ENCODE measurements at places on chromosomes 7 and 10. TPM values are rescaled to one million over a fixed set of nuclear protein-coding genes. Genes with fewer than 3 reads are reported as not detected.

Gene TMEM196
- not detected for total RNA-seq

DNA sequence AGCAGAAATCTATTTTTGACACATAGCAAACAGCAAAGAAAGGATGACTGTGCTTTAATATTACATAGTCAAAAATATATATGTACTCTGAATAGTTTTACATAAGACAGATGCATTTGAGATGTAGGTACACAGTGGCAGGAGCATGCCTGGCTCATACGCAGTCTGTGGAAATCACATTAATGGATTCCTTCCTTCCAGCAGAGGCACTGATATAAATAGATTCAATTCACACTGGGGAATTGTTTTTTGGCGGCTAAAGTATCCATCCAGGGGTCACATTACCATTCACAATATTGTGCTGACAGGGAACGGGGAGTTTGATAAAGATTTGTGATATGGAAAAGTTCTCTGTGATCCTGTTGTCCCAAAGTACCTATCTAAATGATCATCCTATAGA lies 72.5 kb upstream of the AGR3 start:
- H3K36me3 ChIP-seq = no peaks in the 10 kb centered on the region
- H3K27me3 ChIP-seq = no peaks in the 10 kb centered on the region
- no peaks in the 10 kb centered on the region for H3K4me1 ChIP-seq
- DNase-seq = no peak

DNA sequence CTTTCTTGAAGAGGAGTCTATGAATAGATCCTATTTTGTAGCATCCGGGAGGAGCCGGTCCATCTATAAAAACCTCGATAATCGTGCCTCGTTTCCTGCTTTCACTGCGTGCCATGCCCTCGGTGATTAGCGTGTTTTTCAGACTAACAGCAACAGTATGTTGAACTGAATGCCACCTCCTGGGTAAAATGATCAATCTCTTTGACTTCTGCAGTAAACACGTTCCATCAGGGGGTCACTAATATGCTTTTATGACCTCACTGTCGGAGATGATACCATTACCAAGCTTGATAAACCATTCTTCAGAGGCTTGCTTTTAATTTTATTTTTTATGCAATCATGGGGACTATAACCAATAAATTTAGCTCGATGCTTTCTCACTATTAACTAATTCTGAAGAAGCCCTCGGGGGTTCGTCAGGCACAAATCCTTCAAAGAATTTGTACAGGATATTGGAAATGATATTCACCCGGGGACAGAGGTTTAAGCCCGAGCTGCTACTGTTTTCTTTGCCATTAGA lies 228.3 kb downstream of the ADARB2 start:
- no peak for DNase-seq
- no peaks in the 10 kb centered on the region for H3K27me3 ChIP-seq
- no peak overlapping the region for H3K27ac ChIP-seq
- H3K4me3 ChIP-seq = no peak overlapping the region
- H3K36me3 ChIP-seq = no peaks in the 10 kb centered on the region

Gene HMX3
- total RNA-seq = not detected

Gene EVX1
- not detected for total RNA-seq

- H3K4me3 ChIP-seq = peak overlapping the region; percentile 73
- H3K36me3 ChIP-seq = no peaks in the 10 kb centered on the region
- no peak for DNase-seq
- H3K4me1 ChIP-seq = no peaks in the 10 kb centered on the region
- no peak overlapping the region for H3K27ac ChIP-seq
These were observed 638 bp downstream of the LIPA start for GRCh38 chr10:89250865-89251408.

DNA sequence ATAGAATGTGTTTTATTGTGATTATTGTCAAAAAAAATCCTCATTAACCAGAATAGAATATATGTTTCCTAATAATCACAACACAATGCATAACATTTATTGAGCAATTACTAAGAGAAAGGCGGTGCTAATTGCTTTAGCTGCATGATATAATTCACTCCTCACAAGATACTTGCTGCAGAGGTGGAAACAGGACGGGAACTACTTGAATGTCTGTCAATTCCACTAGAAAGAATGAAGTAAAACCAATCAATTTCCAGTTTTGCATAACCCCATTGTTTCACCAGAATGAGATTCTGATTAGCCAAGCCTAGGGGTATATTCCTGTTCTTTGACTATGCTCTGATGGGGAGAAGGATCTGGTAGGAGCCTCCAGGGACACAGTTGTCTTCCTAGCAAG lies 239.1 kb upstream of the NRP1 start:
- H3K27ac ChIP-seq = no peak overlapping the region
- no peaks in the 10 kb centered on the region for H3K36me3 ChIP-seq
- no peaks in the 10 kb centered on the region for H3K27me3 ChIP-seq
- H3K4me3 ChIP-seq = no peak overlapping the region
- H3K4me1 ChIP-seq = peaks cover 8% of the 10 kb centered on the region

DNA sequence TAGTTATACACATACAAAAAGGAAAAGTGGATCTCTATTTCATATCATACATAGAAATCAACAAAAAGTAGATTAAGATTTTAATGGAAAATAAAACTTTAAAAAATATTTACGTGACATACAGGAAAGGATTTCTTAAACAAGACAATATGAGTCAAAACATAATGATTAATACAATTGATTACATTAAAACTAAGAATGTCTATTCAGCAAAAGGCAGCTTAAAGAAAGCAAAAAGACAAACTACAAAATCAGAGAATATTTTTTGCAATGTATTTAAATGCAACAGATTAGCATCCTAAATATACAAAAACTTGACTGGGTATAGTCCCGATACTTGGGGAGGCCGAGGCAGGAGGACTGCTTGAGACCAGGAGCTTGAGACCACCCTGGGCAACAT lies 50.5 kb downstream of the VAX1 start:
- H3K27ac ChIP-seq = no peak overlapping the region
- H3K36me3 ChIP-seq = no peaks in the 10 kb centered on the region
- DNase-seq = no peak
- peaks cover 14% of the 10 kb centered on the region for H3K4me1 ChIP-seq
- no peaks in the 10 kb centered on the region for H3K27me3 ChIP-seq

Gene OPN4
- not detected for total RNA-seq

GRCh38 chr7:31767686-31768358 lies 80.8 kb downstream of the PPP1R17 start:
- no peak overlapping the region for H3K27ac ChIP-seq
- H3K4me1 ChIP-seq = no peaks in the 10 kb centered on the region
- no peak overlapping the region for H3K4me3 ChIP-seq
- H3K36me3 ChIP-seq = no peaks in the 10 kb centered on the region
- no peak for DNase-seq

Gene VSTM4
- total RNA-seq = not detected

DNA sequence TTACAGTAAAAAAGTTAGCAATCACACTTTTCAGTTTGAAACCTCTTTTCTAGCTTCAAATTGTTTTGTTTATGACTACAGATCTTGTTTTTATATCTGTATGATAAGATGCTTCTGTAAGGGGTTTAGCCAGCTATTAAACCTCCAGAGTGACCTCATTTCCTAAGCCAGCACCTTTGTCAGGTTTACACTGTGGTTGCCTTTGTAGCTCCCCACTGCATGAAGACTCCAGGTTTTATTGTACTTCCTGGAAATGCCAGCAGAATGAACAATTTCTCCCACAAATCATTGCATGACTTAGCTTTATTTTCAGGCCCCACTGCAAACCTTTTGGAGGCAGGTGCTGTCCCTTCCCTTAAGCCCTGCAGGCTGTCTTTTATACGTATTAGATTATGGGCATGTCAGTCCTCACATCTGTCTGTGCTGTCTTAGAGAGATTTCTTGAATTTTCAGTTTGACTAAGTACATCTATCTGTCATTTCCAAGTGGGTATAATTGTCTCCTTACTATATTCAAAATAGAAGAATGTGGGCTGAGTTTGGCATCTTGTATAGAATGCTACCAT lies 8.2 kb upstream of the AGR3 start:
- no peak overlapping the region for H3K27ac ChIP-seq
- H3K4me3 ChIP-seq = no peak overlapping the region
- no peaks in the 10 kb centered on the region for H3K27me3 ChIP-seq
- no peak for DNase-seq
- no peaks in the 10 kb centered on the region for H3K36me3 ChIP-seq
- H3K4me1 ChIP-seq = peaks cover 31% of the 10 kb centered on the region

Gene ATXN7L1
- total RNA-seq = 14.1 TPM

GRCh38 chr10:98246911-98247805 lies 20.8 kb downstream of the LOXL4 start:
- H3K36me3 ChIP-seq = peaks cover 1% of the 10 kb centered on the region
- H3K27me3 ChIP-seq = no peaks in the 10 kb centered on the region
- no peak for DNase-seq
- H3K27ac ChIP-seq = no peak overlapping the region
- H3K4me3 ChIP-seq = no peak overlapping the region

Gene TLX1
- 2.3 TPM for total RNA-seq

- H3K36me3 ChIP-seq = no peaks in the 10 kb centered on the region
- H3K4me3 ChIP-seq = no peak overlapping the region
- H3K27ac ChIP-seq = peak overlapping the region; percentile 20
- DNase-seq = no peak
- H3K4me1 ChIP-seq = peaks cover 22% of the 10 kb centered on the region
- H3K27me3 ChIP-seq = no peaks in the 10 kb centered on the region
These were observed 657.6 kb downstream of the LRMDA start for GRCh38 chr10:76088980-76089379.

- no peak for DNase-seq
- H3K27me3 ChIP-seq = no peaks in the 10 kb centered on the region
- no peak overlapping the region for H3K27ac ChIP-seq
- H3K4me1 ChIP-seq = no peaks in the 10 kb centered on the region
- no peak overlapping the region for H3K4me3 ChIP-seq
These were observed 66.8 kb downstream of the DNAJC12 start for GRCh38 chr10:67771200-67771599.

Gene H2BK1
- total RNA-seq = not detected

DNA sequence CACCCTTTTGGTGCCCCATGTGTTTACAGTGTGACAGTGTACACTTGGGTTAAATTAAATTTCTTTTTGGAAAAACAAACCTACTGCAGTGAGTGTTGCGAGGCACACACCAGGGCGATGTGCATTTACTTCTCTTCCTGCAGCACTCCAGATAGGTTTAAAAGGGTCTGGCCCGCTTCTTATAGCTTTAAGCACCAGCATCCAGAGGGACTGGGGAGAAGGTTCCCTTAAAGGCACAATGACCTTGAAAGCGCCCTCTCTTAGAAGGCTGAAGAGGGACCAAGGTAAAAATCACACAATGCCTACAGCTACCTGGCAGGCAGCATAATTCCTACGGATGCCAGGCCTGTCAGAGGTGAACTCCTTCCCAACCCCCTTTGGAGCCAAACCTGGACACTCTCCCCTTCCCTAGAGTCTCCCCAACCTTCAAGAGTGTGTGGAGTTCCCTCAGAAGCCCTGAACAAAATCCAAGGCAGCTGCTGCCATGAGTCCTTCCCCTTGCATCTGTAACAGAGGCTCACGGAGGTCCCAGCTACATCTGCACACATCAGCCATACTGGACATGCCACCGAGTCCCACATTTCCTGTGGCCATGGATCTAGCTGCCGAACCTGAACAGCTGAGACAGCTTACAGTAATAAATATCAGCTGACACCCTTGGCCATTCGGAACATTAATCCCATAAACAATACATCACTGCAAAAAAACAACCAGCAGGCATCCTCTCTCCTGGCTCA lies 33.2 kb downstream of the TRIM8 start:
- no peak overlapping the region for H3K4me3 ChIP-seq
- no peak overlapping the region for H3K27ac ChIP-seq
- no peaks in the 10 kb centered on the region for H3K27me3 ChIP-seq
- no peak for DNase-seq
- no peaks in the 10 kb centered on the region for H3K4me1 ChIP-seq

GRCh38 chr10:112213836-112214235 lies 30.3 kb upstream of the GPAM start:
- no peak overlapping the region for H3K4me3 ChIP-seq
- DNase-seq = no peak
- no peaks in the 10 kb centered on the region for H3K36me3 ChIP-seq
- H3K4me1 ChIP-seq = peaks cover 14% of the 10 kb centered on the region

- no peak for DNase-seq
- no peaks in the 10 kb centered on the region for H3K4me1 ChIP-seq
- no peak overlapping the region for H3K4me3 ChIP-seq
- no peaks in the 10 kb centered on the region for H3K36me3 ChIP-seq
These were observed 79.6 kb downstream of the BMPR1A start for GRCh38 chr10:86836044-86836443.

- H3K4me3 ChIP-seq = no peak overlapping the region
- H3K36me3 ChIP-seq = peaks cover 1% of the 10 kb centered on the region
- no peaks in the 10 kb centered on the region for H3K27me3 ChIP-seq
- no peaks in the 10 kb centered on the region for H3K4me1 ChIP-seq
- no peak for DNase-seq
These were observed 37.4 kb downstream of the GBX1 start for GRCh38 chr7:151129960-151130591.
